ENCODE measurements at places on chromosomes 1 and 21. TPM values are rescaled to one million over a fixed set of nuclear protein-coding genes. Genes with fewer than 3 reads are reported as not detected.

SERINC2 gene
- 0.56 TPM for total RNA-seq

TAS1R2 gene
- not detected for total RNA-seq

ETV3L gene
- 1.7 TPM for total RNA-seq

AIRE gene
- total RNA-seq: not detected

CLSTN1 gene
- total RNA-seq: 57.3 TPM

LCE1A gene
- not detected for total RNA-seq

DNA sequence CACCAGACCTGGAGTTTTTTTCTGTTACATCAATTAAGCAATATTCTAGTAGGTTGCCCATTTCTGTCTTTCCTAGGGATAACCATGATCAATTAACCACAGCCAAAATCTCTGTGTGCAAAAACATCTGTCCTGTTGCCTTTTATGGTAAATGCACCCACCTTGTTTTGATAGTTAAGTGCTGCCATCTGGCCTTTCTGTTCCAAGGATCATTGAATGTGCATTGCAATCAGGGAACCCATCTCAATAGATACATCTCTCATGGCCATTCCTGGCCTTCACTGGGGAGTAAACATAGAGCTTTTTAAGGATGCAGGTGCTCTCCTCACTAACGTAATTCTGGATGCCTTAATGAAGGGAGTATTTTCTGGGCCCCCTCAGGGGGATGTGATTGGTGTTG lies 111.8 kb upstream of the KIAA1614 start:
- no peaks in the 10 kb centered on the region for H3K36me3 ChIP-seq
- H3K4me1 ChIP-seq: no peaks in the 10 kb centered on the region
- H3K4me3 ChIP-seq: no peak overlapping the region
- no peak overlapping the region for H3K27ac ChIP-seq
- no peaks in the 10 kb centered on the region for H3K27me3 ChIP-seq

DNA sequence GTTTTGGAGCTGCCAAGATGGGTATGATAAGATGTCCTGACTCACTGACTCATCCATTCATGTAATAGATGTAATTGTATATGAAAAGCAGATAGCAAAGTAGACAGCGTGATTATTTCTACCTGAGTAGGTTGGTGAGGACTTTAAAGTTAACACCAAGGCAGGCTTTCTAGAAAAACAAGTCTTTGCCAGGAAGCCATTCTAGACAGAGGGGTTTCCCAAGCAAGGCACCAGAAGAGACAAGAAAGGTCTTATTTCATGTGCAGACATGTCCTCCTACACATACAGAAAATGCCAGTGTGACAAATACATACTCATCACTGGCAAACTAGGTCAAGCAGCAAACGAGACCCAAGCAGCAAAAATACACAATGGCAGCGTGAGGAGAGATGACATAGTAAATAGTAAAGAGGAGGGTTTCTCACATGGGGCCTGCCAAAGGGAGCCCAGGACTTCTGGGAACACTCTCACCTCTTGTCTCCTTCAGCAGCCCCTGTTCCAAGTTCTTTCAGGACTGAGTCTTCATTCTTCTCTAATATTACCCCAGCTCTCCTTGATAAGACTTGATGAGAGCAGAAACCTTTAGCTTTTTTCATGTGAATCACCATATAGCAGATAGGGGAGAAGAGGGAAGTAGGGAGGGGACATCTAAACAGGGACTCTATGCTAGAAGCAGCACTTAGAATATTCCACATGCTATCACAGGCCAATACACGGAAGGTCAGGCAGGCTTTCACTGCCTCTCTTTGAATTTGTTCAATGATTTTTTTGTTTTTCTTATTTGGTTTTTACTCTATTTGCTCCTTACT lies 114.6 kb upstream of the ATP1B1 start:
- no peaks in the 10 kb centered on the region for H3K36me3 ChIP-seq
- H3K4me3 ChIP-seq: no peak overlapping the region
- no peak for DNase-seq
- no peak overlapping the region for H3K27ac ChIP-seq

DNA sequence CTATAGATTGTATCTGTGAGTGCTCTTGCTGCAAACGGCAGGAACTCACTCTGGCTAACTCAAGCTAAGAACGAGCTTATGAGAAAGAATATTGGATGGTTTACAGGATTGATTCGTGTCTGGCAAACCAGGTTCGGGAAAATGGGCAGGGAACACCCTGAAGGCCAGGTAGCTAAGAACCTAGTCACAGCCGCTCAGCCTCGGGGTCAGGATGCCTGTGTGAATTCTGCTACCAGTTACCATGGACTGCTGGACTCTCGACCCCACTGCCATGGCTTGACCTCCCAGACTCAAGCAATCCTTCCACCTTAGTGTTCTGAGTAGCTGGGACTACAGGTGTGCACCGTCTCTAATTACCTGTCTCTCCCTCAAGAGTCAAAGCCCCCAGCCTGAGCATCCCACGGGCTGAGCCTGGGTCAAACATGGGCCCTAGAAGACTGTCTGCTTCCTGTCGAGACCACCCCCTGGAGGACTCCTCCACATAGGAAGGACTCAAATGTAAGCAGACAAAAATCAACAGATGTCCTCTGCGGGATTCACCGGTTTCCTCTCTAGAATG lies 45.8 kb downstream of the NENF start:
- no peak overlapping the region for H3K4me3 ChIP-seq
- peaks cover 6% of the 10 kb centered on the region for H3K27me3 ChIP-seq
- H3K4me1 ChIP-seq: peaks cover 38% of the 10 kb centered on the region
- DNase-seq: peak; percentile 54
- no peaks in the 10 kb centered on the region for H3K36me3 ChIP-seq

GRCh38 chr1:207863893-207864535 lies 46.9 kb downstream of the CD34 start:
- H3K4me3 ChIP-seq: peak overlapping the region; percentile 60
- no peaks in the 10 kb centered on the region for H3K27me3 ChIP-seq
- DNase-seq: no peak
- peak overlapping the region; percentile 91 for H3K27ac ChIP-seq
- H3K36me3 ChIP-seq: peaks cover 11% of the 10 kb centered on the region

GRCh38 chr1:167122568-167122967 lies 28.7 kb downstream of the STYXL2 start:
- H3K27ac ChIP-seq: no peak overlapping the region
- no peak for DNase-seq
- peaks cover 10% of the 10 kb centered on the region for H3K4me1 ChIP-seq

- no peak for DNase-seq
- H3K36me3 ChIP-seq: no peaks in the 10 kb centered on the region
- H3K27me3 ChIP-seq: peaks cover 6% of the 10 kb centered on the region
- H3K4me1 ChIP-seq: no peaks in the 10 kb centered on the region
These were observed 77.5 kb downstream of the FMN2 start for GRCh38 chr1:240169188-240169587.

DNA sequence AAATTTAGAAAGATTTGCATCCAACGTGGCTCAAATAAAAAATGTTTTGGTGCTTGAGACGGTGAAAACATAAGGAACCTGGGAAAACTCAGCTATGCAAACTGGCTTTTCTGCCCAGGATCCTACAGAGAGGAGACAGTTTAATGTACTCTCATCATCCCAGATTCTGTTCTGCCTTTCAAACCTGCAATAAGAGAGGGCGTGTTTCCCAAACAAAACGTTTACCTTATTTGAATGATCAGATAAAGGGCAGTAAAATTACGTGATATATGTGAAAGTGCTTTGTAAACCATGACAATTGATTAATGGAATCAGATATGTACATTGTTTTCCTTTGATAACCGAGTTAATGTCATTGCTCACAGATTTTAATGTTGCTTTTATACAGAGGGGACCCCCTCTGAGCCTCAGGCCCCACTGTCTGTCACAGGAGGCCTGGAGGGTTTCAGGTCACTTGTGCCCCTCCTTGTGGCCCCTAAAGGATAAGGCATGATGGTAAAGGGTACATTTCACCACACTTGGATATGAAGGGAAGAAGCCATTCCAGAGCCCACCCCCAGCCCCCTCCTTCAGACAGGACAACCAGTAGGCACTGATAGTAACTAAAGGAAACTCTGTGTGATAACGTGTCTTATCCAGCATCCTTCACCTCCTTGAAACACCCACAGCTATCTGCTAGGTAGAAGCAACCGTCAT lies 157.6 kb downstream of the EDEM3 start:
- no peak overlapping the region for H3K4me3 ChIP-seq
- H3K27me3 ChIP-seq: no peaks in the 10 kb centered on the region
- no peak overlapping the region for H3K27ac ChIP-seq
- H3K4me1 ChIP-seq: peaks cover 9% of the 10 kb centered on the region

DNA sequence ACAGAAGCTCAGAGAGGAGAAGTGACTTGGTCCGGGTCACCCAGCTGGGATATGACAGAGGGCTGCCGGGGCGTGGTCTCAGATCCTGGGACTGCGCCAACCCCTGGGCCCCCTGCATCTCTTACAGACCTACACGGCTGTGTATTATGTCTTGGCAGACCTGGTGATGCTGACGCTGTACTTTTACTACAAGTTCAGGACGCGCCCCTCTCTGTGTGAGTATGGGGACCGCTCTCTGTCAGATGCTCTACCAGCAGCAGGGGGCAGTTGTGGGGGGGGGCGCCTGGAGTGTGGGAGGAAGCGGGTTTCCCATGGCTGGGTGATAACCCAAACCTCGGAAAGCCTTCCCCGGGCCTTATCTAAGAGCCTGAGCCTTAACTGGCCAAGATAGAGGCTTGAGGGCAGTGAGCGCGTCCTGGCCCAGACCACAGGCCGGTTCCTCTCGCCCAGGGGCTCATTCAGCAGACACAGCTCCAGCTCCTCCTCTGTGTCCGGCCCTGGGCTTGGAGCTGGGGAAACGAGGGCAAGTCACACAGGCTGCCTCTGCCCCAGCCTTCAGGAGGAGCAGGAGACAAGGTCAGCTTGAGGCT lies 13.3 kb downstream of the SLC66A1 start:
- no peaks in the 10 kb centered on the region for H3K36me3 ChIP-seq
- H3K4me3 ChIP-seq: no peak overlapping the region
- no peaks in the 10 kb centered on the region for H3K27me3 ChIP-seq
- no peak for DNase-seq
- H3K27ac ChIP-seq: no peak overlapping the region
- H3K4me1 ChIP-seq: peaks cover 3% of the 10 kb centered on the region

GRCh38 chr21:43574741-43575472 lies 84.4 kb downstream of the HSF2BP start:
- H3K4me3 ChIP-seq: no peak overlapping the region
- H3K27ac ChIP-seq: no peak overlapping the region
- no peak for DNase-seq

DNA sequence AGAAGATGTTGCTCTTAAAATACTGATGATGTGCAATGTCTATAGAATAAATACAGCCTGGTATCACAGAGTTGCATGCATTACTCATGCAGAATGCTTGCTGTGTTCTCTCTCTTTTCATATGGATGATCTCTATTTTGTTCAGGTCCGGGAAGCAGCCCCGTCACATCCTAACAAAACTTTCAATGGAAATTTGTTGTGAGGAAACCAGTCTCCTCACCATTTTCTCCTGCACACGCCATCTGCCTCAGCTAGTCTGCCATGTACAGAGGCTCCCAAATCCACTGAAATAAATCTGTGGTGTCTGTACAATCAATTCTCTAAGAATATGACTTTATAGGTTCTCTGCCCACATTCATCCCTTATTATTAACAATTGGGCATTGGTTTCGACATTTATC lies 42.4 kb downstream of the DAB1 start:
- no peak overlapping the region for H3K4me3 ChIP-seq
- no peaks in the 10 kb centered on the region for H3K36me3 ChIP-seq
- DNase-seq: no peak
- H3K27me3 ChIP-seq: peaks cover 5% of the 10 kb centered on the region
- H3K4me1 ChIP-seq: no peaks in the 10 kb centered on the region

DNA sequence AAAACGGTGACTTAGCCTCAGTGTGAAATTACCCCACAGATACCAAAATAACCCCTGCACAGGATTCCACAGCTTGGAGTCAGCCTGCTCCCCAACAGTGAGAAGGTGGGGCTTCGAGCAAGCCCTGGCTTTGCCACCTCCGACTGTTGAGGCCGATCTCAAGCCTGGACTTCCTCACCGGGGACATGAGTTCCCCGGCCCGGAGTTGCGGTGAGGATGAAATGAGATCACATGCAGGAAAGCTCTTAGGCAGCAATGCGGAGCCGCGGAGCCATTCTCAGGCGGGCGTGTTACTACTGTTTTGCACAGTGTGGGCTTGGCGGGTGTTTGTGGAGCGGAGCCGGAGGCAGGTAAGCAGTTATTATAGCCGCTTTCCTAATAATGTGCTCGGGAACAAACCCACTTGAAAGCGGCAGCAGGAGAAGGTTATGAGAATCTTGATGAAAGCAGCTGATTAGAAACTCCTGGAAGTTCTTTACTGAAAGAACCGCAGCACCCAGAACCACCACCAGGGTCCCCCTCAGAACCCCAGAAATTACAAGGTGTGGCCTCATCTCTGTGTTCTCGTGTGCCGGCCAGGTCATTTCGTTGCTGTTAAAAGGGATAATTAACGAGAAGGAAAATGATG lies 3.9 kb upstream of the CLSTN1 start:
- H3K4me3 ChIP-seq: no peak overlapping the region
- DNase-seq: no peak
- no peaks in the 10 kb centered on the region for H3K27me3 ChIP-seq
- no peak overlapping the region for H3K27ac ChIP-seq
- H3K4me1 ChIP-seq: peaks cover 22% of the 10 kb centered on the region

- peaks cover 14% of the 10 kb centered on the region for H3K4me1 ChIP-seq
- DNase-seq: no peak
- no peak overlapping the region for H3K27ac ChIP-seq
- H3K4me3 ChIP-seq: no peak overlapping the region
These were observed 41.7 kb downstream of the EYA3 start for GRCh38 chr1:28046716-28047115.

GRCh38 chr1:18137759-18138345 lies 30.3 kb downstream of the IGSF21 start:
- no peaks in the 10 kb centered on the region for H3K36me3 ChIP-seq
- no peak overlapping the region for H3K4me3 ChIP-seq
- H3K4me1 ChIP-seq: no peaks in the 10 kb centered on the region
- no peak overlapping the region for H3K27ac ChIP-seq
- no peak for DNase-seq

DNA sequence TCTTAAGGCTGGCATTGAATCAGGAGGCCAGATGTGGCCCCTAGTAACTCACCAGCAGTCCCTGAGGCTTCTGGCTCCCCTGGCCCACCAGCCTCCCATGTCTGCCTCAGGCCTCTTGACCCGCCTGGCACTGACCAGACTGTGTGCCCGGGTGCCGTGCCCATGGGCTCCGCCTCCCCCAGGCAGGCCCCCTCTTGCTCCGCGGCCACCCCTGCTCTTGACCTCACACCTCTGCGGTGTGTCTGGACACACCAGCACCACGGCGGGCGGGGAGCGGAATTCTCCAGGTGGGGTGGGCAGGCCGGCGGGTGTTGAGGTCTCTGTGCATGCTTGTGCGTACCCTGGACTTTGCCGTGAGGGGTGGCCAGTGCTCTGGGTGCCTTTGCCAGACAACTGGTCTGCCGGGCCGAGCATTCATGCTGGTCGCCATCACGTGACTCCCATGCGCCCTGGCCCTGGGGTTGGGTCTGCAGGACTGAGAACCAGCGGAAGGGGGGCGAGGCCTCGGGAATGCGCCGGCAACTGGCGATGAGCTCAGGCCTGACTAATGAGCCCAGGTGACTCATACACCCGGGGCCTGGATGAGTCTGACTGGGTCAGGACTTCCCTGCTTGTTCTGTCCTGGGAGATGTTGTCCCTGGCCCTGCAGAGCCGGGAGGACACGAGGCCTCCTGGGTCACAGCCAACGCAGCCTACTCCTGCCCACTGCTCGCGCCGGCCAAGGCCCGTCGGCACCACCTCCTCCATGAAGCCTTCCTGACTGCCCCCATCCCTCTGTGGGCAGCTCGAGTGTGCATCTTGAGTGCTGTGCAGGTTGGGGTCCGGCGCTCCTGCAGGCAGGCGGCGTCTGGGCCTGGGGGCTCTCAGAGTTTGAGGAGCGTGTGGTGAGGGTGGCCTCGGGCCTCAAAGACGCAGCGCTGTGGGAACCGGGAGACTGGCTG lies 22.6 kb downstream of the COL18A1 start:
- no peaks in the 10 kb centered on the region for H3K36me3 ChIP-seq
- H3K4me1 ChIP-seq: no peaks in the 10 kb centered on the region
- no peak overlapping the region for H3K4me3 ChIP-seq
- no peak for DNase-seq
- H3K27ac ChIP-seq: no peak overlapping the region
- H3K27me3 ChIP-seq: no peaks in the 10 kb centered on the region
